Activated CD4-positive, alpha-beta T cell treated with anti-CD3 and anti-CD28 coated beads, Interleukin-2, amount 10 ng/mL, durations not matched to agents 24 days and 14 days (primary cell): ENCODE measurements at places on chromosomes 2 and 18. TPM values are rescaled to one million over a fixed set of nuclear protein-coding genes. Genes with fewer than 3 reads are reported as not detected.

The NAPG gene
- 36.4 and 38.7 TPM in 2 replicates for total RNA-seq

DNA sequence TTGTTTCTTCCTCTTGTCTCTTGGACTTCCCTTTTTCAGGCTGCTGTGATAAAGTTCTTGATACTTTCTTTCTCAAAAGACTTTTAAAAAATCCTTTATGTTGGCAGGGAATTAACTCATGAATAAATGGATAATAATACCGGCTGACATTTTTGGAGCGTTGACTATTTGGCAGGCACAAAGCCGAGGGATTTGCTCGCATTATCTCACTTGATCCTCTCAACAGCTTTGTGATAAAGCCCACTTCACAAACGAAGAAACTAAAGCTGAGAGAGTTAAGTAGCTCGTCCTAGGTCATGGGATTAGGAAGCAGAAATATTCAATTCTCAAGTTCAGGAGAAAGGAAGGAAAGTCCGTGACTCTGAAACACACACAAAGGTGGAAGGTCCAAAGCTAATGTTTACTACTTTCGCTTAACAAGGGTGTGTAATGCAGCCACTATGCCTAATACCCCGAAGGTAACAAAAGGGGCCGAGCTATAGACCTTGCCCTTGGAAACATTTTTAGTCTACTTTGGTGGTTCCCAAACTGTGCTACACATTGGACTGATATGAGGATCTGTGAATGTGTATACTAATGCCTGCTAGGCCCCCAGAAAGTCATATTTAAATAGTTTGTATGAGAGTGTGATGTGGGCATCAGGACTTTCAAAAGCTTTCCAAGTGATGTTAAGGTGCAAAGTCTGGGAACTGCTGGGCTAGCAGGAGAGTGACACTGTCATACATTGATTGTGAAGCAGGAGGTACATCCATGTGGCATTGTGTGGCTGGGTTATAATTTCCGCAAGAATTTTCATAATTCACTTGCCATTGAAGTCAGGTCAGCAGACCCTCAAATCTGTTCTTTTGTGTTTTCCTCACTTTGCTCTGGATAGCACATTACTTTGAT lies 508.4 kb downstream of the PLCL1 start:
- no peak for DNase-seq

- no peak for DNase-seq
These were observed 11.2 kb upstream of the CYP27C1 start for GRCh38 chr2:127231130-127231865.

DNA sequence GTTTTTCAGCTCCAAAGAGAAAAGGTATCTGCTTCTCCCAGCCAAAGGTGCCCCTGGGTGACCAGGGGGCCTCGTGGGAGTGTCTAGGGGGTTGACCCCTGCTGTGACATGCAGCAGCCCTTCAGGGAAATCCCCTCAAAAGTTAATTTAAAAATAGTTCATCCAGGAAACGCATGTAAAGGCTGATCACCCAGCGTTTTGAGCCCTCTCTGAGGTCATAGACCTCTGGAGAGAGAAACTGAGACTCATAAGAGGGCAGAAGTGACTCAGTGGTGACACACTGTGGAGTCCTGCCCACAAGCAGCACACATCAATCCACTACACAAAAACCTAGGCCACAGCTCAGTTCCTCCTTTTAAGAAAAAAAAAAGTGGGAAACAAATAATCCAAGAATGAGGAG lies 11.9 kb downstream of the GAL3ST2 start:
- DNase-seq, result peak; percentile 67

The IL36G gene
- not detected in 2 replicates for total RNA-seq
